ENCODE measurements at places on chromosomes 3 and 15.

- no peak for DNase-seq
These were observed 119.3 kb upstream of the BFSP2 start for GRCh38 chr3:133280586-133280985.

DNA sequence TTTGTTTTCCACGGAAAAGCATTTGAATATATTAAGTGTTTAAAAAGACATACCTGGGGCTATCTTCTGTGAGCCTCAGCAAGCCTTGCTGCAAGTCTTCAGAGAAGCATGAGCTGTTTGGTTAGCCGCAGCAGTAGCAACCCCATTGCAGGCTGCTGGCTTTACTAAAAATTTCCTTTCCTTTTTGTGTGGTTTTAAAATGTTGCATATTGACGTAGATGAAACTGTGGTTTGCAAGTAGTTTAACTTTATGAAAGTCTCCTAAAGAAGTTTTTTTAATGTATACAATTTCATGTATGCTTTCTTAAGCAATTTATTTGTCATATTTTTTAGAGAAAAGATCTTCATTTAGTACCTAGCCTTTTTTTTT, at the start of gene GPR171:
Gene GPR171 (minus strand): TSS at position 166 of the 370 bp plus-strand sequence. CDS start 3,830 bp downstream, outside the sequence.
- no peak for DNase-seq

DNA sequence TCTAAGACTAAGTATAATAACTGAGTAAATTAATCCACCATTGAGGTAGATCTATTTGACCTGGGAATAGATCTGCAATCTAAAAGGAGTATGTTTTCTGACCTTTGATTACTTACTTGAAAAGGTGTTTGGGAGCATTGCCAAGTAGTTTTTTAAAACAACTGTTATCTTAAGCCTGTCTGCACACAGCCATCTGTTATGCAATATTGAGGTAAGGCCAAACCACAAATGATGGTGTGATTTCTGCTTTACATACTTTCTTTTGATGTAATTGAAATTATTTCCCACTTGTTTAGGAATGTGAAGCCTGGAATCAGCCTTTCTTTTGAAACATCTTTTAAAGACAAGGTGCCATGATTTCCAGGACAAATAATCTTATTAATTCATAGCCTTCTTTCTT, 274.0 kb downstream of the BBX start:
- no peak for DNase-seq

DNA sequence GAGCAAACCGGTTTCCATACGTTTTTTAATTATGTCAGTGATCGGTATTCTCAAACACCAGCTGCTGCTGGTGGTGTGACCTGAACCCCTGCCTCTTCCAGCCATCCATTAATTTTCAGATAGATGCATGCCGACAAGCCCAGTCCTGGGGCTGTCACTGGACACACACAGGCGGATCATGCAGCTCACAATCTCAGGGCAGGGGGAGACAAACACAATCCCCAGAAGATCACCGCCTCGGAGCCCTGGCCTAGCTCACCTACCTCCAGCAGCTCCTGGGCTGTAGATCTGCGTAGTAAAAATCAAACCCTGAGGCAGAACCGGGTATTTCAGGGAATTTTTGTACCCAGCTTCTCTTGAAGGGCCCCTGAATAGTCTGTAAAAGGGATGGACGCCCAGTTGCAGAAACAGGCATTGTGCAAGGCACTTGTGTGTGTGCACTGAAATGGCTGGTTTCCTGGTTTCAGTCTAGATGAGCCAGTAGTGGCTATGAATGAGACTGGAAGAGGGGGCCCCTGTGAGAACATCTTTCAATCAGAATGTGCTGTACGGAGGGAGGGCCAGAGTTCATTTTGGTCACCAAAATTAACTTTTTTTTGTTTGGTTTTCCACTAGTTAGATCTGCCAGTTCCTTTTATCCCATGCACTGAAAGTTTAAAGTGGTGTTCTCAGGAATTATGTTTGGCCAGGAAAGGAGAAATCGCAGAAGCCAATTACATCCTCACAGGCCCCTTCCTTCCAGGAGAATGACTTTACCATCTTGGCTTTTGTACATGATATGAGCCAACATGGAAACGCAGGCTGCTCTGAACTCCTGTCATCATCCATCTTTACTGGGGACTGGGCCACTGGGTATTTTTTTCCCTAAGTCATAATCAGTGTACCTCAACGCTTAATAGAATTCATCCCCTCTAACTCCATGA, 55.0 kb upstream of the RPL32 start:
- no peak for DNase-seq

DNA sequence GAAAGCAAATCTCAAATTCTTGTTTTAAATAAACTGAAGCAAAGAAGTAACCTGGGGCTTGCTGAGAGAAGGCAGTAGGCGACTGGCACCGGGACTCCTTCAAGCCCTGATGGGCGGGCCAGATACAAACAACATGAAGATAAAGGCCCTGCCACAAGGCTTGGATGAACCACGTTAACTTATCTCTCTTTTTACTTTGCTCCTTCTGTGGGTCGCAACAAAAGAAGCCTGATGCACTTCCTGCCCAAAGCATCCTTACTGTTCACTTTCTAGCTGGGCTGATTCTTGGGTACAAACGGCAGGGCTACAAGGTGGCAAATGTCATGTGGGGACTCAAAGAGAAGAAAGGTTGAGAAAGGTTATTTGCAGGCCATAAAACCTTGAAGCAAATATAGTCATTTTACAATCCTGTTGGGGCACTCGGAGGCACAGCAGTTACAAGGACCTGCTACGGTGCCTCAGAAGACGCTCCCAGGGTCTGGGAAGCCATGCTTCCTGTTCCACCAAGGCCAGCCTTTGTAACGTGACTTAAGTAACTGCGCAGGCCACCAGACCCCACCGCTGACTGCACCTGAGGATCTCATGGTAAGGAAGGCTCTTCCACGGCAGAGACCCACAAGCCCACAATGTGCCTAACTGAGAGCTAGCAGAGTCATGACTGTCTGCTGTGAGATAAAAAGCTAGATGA, 71.1 kb downstream of the CHSY1 start:
- DNase-seq: no peak

- DNase-seq: no peak
These were observed 101.9 kb upstream of the RNU6-1 start for GRCh38 chr15:67941648-67942310.

DNA sequence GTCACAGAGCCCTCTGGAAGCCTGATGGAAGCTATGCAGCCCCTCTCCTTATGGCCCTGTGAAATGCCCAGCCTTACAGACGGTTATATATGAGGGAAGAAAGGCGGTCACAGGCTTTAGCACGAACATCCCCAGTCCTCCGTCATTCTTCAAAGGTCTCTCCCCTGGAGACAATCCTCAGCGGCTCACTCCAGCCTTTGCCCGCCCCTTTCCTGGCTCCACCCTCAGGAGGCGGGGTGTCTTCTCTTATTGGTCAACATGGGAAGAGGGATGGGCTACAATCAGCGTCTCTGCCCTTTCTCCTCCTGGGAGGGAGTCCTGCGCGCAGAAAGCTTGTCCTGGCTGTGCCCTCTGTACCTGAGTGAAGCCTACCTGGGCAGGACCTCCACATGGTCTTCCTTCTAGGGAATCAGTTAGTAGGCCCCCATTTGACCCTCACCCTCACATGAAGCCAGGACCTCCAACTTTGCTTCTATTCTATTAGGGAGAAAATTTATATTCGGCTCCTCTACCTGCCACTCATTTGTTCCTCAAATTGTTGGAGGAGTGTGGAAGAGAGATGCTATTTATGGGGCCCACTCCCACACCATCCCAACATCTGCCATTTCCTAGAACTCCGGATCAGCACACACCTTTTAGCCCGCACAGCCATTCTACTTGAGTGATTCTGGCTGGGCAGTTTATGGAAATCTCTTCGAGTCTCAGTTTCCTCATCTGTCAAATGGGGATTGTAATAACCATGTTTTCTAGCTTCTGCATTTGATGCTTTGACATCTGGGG, 112.9 kb upstream of the SLC6A11 start:
- no peak for DNase-seq

GRCh38 chr15:63818191-63818590, 15.6 kb downstream of the HERC1 start:
- no peak for DNase-seq

- DNase-seq: no peak
These were observed 19.7 kb downstream of the IL16 start for GRCh38 chr15:81216422-81216821.

DNA sequence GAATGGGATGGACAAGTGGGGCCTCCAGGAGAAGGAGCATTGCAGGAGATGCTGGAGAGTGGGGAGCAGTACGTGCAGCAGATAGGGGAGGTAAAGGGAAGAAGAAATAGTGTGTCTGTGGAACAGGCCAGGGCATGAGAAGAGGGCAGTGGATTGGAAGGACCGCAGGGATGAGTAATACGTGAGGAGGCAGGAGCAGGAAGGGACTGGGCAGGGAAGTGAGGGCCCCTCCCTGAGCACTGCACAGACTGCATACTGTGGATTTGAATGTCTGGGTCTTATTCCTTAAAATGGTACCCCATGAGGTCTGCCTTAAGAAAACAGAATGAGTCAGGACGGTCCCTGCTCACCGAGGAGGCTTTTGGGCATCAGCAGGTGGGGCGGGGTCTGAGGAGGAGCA, 210.0 kb upstream of the NDN start:
- no peak for DNase-seq

DNA sequence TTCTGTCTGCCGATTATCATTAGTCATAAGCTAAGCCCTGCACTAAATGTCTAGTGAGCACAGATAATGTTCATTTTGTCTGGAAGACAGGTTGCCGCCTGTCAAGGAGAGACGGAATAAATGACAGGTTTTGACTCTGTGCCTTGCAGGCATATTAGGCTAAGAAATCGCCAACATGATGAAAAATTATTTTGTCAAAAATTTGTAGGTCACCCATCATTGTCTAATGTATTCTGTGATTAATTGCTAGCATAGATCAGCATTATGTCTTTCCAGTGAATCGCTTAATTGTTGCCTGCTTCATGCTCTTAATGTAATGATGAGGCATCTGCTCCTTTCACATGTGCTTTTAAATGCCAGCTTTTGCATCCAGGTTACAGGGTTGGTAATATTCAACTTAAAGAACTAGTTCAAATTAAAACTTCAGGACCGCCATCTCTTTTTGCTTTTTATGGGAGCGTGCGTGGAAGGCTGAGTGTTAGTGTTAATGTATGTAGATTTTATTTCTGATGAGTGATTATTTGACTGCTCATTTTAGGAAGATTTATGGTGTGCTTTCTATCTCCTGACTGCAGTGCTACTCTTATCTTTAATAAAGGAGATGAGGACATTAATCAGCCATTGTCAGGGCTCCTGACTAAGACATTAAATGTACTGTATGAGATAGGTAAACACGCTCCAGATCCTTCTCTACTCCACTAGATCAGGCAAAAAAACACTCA, 120.8 kb upstream of the MEIS2 start:
- no peak for DNase-seq

- DNase-seq: peak; percentile 98
These were observed 108.9 kb downstream of the FBLN2 start for GRCh38 chr3:13657660-13658435.

DNA sequence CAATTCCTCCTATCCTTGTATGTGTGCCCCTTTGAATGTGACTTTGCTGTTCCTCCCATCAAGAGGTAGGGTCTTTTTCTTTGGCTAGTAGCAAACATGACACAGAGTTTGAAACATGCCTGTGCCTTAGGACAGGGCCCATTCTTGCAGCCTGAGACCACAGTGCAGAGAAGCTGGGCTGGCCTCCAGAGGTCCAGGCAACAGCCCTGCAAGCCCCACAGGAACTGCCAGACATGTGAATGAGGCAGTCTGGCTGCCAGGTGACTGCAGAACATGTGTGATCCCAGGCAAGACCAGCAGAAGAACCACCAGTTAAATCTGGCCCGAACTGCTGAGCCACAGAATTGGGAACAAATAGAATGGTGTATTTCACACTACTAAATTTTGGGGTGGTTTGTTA, 1.2 kb upstream of the HGD start:
- DNase-seq: no peak

GRCh38 chr15:101696829-101697228, 27.4 kb downstream of the TARS3 start:
- no peak for DNase-seq

DNA sequence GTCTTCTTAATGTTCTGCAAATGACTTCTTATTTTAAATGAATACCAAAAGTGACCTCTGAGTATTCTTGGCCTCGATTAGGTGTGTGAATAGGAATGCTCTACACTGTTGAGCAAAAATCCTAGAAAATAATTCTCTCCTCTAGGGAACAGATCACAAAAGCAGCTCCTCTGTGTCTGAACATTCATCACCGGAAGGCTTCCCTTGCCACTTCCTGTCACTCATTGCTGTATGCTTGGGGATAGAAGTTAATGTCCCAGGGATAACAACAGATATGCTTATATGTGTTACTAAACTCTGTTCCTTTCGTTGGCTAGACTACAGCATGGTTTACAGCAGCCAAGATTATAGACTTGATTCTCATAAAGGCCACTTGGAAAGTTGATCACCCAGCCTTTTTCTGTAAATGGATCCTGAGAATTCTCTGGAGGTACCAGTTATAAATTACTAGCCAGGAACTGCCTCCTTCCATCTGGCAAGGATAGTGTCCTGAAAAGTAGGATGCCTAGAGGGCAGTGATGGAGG, 16.0 kb upstream of the PTX3 start:
- no peak for DNase-seq

- DNase-seq: no peak
These were observed 66.3 kb downstream of the NTRK3 start for GRCh38 chr15:88190232-88190631.

GRCh38 chr3:40768536-40768935, 243.8 kb downstream of the ZNF621 start:
- no peak for DNase-seq

GRCh38 chr3:9701006-9701405, 2.6 kb upstream of the CPNE9 start:
- no peak for DNase-seq
